Activated naive CD8-positive, alpha-beta T cell treated with anti-CD3 and anti-CD28 coated beads, Interleukin-2, amount 50 U/mL, for 16 hours (primary cell): ENCODE measurements at places on chromosomes 13 and 19.

GRCh38 chr13:20412691-20413355, 112.8 kb downstream of the CRYL1 start:
- no peak for DNase-seq

GRCh38 chr13:27971236-27971645, 2.1 kb upstream of the CDX2 start:
- no peak for DNase-seq

- no peak for DNase-seq
Observed at GRCh38 chr13:112933649-112934048, 35.4 kb upstream of the MCF2L start.

GRCh38 chr19:15280048-15280725, 47.9 kb upstream of the EPHX3 start:
- DNase-seq, result no peak

GRCh38 chr13:20407759-20408158, 117.9 kb downstream of the CRYL1 start:
- DNase-seq, result no peak

DNA sequence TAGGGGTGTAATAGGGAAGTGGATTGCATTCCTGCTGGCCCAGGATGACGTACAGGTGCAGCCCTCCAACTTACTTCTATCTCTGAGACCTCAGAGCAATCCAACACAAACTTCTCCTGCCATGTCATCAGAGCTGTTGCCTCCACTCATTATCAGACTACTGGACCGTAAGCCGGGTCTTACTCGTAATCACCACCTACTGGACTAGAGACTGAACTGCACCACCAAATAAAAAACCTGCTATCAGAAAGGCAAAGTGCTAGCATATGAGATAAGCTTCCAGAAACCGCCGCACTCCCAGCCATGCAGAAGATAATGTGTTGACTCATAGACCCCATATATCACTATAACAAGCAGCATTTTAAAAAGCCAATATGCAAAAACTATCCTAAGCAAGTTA, 102.0 kb downstream of the SLITRK1 start:
- DNase-seq, result no peak

- DNase-seq, result no peak
Observed at GRCh38 chr13:112574834-112575613, 12.9 kb downstream of the TUBGCP3 start.

DNA sequence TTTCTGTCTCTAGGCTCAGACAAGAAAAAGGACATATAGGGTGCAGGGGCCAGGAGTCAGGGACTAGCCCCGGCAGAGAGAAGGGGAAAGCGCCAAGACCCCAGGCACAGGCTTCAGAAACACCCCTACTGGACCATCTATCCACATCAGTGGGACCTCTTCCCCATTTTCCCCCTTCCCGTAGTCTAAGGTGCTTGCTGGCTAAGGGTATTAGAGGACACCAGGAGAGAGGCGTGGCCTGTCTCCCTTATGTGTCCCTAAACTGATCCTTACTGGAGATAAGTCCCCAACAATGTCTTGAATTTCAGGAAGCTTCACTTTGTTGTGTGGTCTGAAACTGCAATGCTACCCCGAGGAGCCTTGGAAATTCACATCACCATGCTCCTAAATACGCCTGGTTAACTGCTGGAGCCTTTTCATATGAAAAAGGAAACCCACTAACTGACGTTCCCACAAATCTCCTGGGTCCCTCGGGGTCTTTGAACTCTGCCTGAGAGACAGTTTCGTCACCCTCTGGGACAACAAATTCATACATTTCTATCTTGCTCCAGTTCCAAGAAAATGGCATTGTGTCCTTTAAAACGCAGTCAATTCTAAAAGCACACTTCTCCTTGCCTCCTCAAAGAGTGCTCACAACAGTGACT, 197.7 kb downstream of the COL4A1 start:
- DNase-seq, result no peak
